ENCODE measurements at places on chromosomes 11 and 22.

GRCh38 chr22:42217752-42218280 lies 52.6 kb downstream of the TCF20 start:
- no peak for DNase-seq

DNA sequence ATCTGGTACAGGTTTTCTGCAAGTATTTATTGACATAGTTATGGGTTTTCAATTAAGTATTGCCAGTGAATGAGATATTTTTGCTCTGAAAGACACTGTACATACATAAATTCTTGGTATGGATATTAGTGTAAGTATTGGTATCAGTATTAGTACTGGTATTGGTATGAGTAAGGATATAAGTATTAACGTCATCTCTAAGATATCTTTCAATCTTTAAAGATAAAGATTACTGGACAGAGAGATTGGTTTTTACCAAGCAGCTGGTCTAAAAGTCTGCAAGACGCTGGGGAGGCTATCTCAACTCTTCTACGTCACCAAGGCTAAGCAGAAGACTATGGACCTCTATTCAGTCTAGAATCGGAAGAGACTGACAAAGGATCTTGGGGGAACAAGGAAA lies 234.5 kb downstream of the NXPE2 start:
- no peak for DNase-seq

GRCh38 chr11:57399221-57399620 lies 8.8 kb upstream of the PRG2 start:
- no peak for DNase-seq

GRCh38 chr11:119745776-119746535 lies 17.0 kb upstream of the NECTIN1 start:
- no peak for DNase-seq

GRCh38 chr11:76023236-76024068 lies 182.8 kb downstream of the WNT11 start:
- no peak for DNase-seq

DNA sequence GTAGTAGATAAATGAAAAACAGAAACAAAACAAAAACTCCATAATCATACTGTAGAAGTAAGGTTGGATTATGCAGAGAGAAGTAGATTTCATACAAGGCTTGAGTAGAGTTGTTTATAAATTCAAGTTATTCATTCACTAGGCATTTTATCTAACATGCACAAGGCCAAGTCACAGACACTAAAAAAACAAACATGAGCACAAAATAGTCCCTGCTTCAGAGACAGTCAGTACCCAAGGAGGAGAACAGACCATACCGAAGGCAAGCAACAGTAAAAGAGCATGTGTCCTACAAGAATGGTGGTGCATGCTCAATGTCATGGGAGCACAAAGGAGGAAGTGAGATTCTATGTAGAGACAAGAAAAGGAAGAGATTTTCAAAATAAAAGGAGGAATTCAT lies 796.5 kb upstream of the LRRC4C start:
- no peak for DNase-seq

DNA sequence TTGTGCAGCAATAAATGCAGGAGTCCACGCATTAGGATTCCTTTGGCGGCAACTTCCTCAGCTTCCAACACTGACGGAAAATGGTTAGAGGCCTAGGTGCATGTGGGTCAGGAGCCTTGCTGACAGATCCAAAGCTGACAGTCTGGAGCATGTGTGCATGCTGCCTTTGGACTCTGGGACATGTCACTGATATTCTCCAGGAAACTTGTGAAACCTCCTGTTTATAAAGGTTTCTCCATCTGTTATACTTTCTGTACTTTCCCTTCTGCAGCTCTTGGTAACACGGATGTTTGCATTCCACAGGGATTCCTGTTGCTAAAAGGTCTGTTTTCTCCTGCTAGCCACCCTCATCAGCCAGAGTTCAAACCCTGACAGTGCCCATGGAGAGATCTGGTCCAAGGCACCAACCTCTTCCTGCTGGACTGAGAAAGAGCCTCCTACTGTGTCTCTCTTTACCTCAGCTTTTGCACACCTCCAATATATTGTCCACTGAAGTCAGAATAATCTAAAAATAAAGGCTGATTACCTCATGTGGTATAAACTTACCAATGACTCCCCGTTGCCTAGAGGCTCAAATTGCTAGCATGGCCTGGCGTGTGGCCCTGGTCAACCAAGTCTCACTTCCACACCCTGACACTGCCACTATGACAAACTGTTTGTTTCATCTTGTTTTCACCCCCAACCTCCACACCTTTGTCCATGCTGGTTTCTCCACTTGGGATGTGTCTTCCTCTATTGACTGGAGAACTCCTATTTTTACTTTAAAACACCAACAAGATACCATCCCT lies 31.1 kb upstream of the LYVE1 start:
- no peak for DNase-seq

DNA sequence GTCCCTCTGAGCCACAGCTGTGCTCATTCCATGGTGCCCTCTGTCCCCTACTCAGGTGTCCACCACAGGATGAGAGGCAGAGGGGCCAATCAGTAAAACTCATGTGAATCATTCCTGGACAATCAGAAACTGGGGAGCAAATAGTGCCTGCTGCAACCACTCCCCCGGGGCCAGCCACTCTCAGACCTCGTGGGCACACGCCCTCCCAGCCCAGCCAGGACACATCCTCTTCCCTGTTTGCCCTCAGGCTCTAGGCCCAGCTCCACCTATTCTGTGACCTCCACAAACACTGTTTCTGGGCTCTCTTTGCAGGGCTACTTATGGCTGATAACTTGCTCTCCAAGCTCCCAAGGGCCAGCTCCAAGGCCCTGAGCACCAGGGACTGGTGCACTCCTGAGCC lies 14.0 kb upstream of the KCTD14 start:
- DNase-seq: no peak

DNA sequence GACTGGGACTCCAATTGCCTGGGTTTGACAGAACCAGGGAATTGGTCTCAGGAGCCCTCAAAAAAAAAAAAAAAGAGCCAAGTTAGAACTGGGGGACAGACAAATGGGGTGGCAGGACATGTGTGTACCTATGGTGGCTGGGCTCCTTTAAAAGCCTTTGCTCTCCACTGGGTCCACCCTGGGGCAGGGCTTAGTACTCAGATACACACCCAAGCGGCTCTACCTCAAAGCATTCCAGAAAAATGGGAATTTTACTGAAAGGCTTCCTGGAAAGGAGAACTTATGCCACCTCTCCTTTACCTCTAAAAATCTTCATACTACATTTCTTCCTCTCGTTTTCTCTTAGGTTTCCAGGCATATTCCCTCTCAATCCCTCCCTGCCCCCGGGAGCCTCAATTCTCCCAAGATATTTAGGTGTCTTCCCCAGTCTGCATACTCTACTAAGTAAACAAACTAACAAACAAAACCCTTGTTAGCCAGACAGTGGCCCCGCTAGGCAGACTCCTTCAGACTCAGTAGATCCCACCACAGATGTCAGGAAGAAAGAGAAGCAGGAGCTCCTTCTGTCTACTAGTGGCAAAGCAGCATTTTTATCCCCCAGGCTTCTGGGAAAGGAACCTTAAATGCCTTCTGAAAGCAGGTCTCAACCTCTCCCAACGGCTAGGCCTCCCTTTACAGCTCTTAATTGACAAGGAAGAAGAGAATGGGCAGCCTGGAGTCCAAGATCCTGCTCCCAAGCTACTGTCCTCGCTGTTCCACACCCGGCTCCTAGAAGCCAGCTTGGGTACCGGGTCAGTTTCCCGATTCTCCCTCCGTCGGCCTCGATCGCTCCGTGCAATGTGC lies 653 bp downstream of the PCSK7 start:
- DNase-seq: no peak

DNA sequence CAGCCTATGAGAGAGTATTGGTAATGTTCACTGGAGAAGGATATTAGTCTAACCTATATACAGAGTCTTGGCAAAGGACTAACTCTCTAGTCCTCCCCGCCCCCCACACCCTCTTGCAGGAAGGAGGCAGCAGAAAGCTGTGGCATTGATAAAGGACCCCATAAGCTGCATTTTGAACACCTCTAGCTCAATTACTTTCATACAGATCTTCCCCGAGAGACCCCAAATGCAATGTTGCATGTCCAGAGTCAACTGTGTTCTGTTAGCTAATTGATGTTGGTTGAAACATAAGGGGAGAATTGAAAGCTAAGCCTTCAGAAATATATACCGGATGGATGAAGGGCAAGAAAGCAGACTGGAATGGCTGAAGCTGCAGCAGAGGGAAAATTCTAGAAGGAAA lies 2.8 kb downstream of the MAP6 start:
- DNase-seq: no peak

- no peak for DNase-seq
These were observed 7.0 kb downstream of the DIXDC1 start for GRCh38 chr11:111944139-111944538.

- DNase-seq: no peak
These were observed 108.1 kb downstream of the CCDC34 start for GRCh38 chr11:27254744-27255446.

- no peak for DNase-seq
These were observed 67.4 kb downstream of the BRD1 start for GRCh38 chr22:49760280-49760629.
